ENCODE measurements at places on chromosomes 1 and 21. TPM values are rescaled to one million over a fixed set of nuclear protein-coding genes. Genes with fewer than 3 reads are reported as not detected.
A peak's percentile ranks its signal among the peaks of the same experiment; 100 is the strongest.

The LCA5L gene
- 0.38 TPM for polyA plus RNA-seq

The BTBD8 gene
- polyA plus RNA-seq: 0.36 TPM

The NFASC gene
- not detected for polyA plus RNA-seq

The CR1L gene
- not detected for polyA plus RNA-seq

The SLC9C2 gene
- polyA plus RNA-seq: not detected

The OR2T11 gene
- polyA plus RNA-seq: not detected

The PCSK9 gene
- 0.32 TPM for polyA plus RNA-seq

The TMEM222 gene
- 103 TPM for polyA plus RNA-seq

The PHGDH gene
- polyA plus RNA-seq: 33.2 TPM

The FAM78B gene
- polyA plus RNA-seq: 0.10 TPM

The DNAH14 gene
- 1.3 TPM for polyA plus RNA-seq

The HES3 gene
- polyA plus RNA-seq: not detected

The CYYR1 gene
- polyA plus RNA-seq: 13.2 TPM

DNA sequence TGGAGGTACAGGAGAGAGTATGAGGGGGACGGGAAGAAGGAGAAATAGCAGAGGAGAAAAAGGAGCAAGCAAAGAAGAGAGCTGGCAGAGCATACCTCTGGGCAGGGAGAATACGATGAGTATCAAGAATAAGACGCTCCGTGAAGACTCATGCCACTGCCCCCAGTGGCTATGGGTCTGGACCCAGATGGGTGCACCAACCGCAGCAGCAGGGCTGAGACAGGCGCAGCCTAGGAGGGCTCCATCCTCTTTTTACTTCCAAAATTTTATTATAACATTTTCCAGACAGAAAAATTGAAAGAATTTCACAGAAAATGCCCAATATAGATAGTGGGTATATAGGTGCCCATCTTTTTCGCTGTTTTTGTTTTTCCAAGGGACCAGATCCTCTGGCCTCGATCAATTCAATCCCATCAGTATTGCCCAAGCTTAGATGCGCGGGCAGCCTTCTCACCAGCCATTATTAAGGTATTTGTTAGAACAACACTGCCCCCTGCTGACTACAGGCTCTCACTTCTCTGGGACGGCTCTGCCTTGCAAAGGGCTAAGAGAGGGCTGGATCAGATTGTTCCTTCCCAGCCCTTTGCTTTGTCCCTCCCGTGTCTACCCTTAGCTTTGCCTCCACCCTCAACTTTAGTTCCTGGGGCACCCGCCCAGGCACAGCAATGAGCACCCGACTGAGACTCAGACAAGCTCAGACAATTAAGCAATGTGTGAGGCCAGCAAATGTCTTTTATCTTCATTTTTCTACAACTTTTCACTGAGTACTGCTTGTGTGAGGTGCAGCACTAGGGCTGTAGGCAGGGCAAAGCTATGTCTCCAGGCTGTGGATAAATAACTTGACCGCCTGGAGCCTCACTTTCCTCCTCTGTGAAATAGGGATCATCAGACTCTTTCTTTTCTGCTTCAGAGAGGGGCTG, 17.5 kb upstream of the CAMK1G start:
- DNase-seq: peak; percentile 62

- DNase-seq: no peak
Measured at GRCh38 chr1:26863685-26864077, 732 bp downstream of the SFN start.

GRCh38 chr1:63403386-63403785, 36.0 kb downstream of the ALG6 start:
- no peak for DNase-seq

- DNase-seq: no peak
Measured at GRCh38 chr1:101816262-101816661, 180.5 kb downstream of the OLFM3 start.

- no peak for DNase-seq
Measured at GRCh38 chr1:155175281-155175926, 1.8 kb downstream of the TRIM46 start.

DNA sequence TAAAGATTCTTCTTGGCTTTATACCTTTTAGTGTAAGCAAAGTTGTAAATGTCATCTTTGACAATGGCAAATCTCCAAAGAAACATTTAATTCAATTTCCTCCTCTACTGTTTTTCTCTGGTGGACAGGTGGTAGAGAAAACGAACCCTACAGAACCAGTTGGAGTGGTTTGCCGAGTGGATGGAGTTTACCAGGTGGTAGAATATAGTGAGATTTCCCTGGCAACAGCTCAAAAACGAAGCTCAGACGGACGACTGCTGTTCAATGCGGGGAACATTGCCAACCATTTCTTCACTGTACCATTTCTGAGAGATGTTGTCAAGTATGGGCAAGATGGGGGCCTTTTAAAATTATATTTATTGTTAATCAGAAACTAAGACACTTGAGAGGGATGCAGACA, 25.8 kb downstream of the UAP1 start:
- DNase-seq: no peak

DNA sequence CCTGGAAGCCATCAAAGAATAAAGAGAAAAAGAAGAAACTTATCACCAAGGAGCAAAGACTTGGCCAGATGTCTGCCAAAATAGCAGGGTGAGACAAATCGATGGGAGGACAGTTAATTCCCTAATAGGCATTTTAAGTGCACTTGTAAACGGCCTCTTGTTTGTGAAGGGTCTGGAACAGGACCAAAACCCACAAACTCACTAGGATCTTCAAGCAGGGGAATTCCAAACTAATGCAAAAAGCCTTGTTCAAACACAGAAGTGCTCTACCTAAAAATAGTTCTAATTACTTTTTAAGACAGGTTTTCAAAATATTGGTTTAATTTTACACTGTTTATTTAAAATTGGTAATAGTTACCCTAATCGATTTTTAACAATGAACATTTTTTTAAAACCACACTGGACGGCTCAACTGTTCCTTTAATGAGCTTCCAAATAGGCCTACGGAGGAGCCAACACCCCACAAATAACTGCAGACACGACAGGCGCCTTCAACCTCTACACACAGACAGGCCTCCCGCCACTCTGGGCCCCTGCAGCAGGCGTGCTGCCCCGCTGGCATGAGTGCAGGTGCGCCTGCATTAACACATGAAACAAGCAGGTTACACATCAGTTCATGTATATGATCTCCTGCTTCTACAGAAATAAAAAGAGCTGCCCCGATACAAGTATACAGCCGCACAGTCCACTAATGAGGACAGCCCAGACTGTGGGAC, 15.8 kb downstream of the UBE2G2 start:
- DNase-seq: no peak

DNA sequence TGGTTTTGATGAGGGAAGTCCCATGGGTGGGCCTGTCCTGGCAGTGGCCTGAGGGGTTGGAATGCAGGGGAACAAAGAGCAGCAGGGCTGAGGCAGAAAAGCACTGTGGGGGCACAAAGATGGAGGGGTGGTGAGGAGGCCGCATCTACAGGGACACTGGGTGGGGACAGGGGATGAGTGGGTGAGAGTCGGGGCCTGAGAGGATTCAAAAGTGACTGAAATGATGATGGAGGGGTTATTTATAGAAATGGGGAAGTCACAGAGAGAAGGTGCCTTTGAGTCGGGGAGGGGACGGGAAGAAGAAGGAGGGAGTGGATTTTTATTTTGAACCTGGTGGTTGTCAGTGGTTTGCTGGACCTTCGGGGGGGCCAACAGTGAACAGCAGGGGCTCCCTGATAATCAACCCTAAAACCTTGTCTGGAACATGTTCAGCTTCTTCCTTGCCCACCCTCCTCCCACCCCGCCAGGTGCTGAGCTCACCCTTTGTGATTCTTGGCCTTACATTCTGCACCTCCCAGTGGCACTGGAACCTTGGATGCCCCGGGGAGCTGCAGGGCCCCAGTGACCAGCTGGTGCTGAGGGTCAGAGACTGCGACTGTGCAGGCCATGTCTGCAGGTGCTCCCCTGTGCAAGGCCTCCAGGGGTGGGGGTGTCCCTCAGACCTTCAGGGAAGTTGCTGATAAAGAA, 42.9 kb downstream of the IER5 start:
- DNase-seq: no peak

DNA sequence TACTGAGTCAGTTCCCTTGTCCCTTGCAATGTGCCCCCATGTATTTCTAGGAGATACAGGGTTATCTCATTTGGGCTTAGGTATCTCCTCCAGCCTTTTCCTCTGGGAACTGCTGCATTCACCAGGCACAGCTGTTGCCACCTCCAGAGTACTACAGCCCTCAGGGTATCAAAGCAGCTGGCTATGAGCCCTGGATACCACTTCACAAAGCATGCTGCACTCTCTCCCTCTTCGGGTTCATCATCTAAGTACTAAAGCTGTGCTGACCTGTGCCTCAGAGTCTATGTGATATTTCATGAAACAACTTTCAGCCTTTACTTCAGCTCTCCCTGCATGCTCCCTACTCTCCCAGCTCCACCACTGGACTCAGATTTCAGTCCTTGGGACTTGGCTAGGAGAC, 62.3 kb downstream of the CCDC185 start:
- no peak for DNase-seq

DNA sequence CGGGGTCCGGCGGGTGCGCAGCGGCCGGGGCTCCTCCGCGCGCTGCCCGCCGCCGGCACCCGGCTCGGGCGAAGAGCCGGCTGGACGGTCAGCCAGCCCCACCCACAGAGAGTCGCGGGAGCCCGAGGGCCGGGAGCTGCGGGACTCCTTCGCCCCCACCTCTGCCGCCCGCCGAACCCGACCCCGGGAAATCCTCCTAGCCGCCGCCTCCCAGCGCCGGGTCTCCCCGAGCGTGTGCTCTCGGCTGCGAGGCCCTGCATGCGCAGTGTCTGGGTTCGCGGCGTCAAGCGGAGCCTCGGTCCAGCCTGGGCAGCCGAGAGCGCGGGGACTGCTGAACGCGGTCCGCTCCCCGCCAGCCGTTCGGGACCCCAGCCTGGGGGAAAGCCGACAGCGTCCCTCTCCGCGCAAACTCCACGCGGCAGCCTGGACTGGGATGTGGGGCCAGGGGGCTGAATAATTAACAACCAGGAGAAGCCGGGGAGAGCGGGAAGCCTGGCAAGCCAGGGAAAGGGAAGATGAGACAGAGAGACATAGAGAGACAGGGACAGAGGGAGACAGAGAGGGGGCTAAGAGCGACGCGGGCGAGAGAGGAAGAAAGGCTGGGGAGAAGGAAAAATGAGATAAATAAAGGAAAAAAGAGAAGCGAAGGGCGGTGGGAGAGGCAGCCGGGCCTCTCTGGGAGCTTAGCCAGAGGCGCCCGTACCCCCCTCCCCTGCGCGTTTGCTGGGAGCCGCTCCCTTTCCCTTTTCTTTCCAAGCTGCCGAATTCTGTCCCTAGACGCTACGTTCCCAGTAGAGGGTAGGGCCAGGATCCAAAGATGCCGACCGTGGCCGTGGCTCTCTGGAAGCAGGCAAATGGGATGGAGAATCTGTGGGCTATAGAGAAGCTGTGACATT, 64.2 kb downstream of the MEF2D start:
- DNase-seq: no peak

- DNase-seq: no peak
Measured at GRCh38 chr1:111202707-111203623, 2.5 kb upstream of the DENND2D start.

DNA sequence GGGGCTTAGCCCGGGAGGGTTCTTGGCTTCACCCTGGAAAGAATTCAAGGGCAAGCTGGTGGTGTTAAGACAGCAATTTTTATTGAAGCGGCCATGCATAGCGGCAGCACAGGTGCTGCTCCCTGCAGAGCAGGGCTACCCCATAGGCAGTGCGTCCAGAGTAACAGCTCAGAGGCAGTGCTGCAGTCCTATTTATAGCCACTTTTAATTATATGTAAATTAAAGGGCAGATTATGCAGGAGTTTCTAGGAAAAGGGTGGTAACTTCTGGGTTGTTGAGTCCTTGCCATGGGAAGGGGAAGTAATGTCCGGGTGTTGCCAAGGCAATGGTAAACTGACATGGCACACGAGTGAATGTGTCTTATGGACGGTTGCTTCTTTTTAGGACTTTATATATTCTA, 57.0 kb downstream of the VPS26C start:
- DNase-seq: no peak

DNA sequence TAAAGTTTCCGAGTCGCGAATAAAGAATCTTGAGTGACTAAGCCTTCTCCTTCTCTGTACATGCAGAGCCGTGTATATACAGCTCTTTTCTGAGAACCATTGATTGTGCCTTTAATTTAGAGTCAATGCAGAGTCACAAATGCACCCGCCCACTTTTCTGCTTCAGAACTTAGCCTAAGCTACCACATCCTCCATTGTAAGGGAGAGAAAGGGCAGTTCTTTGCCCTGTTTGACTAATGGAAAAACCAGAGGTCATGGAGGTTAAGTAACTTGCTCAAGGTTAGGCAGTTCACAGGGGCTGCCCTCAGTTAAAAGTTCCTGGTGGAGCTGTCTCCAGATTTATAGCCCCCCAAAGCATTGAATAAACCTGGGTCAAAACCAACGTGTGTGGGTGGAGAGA, 139.6 kb downstream of the TOMM20 start:
- no peak for DNase-seq

- DNase-seq: no peak
Measured at GRCh38 chr1:37433171-37433570, 41.2 kb upstream of the ZC3H12A start.

DNA sequence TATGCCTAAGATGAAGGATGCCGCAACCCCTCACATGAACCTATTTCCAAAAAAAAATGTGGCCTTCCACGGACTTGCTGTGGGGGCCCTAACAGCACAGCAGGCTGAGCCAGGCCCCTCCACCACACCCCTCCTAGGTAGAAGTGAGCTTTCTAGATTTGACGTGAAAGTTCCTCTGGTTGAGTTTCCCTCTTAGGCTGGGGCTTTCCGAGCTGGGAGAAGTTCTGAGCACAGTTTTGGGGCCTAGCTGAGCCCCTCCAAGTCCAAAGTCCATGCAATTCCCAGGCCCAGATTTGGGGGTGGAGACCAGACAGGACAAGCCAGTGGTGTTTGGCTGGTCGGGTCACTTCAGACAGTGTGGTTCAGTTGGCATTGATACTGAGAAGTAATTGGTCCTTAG, 13.8 kb upstream of the PHLDA3 start:
- no peak for DNase-seq

GRCh38 chr1:187203257-187203656, 374.5 kb downstream of the PLA2G4A start:
- peak; percentile 2 for DNase-seq

DNA sequence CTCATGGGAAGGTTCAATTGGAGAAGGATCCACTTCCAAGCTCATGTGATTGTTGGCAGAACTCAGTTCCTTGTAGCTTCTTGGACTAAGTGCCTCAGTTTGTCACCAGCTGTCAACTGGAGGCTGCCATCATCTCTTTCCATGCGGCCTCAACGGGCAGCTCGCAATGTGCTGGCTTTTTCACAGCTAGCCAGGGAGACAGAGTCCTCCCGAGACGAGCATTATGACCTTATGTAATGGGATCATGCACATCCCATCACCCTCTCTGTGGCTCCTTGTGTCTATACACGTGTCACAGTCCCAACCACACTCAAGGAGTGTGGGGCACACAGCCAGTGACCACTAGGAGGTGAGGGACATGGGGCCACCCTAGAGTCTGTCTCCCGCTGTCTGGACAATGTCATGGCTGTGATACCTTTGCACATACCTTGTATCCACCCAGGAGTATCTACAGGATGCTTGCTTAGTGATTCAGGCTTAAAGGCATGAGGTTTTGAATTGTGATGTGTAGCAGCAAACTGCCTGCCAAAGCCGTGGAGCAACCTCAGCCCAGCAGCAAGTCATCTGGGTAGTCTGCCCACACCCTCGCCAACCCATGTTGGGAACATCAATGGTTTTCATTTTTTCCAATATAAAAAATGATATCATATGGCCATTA, 3.9 kb upstream of the KRTAP10-6 start:
- DNase-seq: no peak

- DNase-seq: no peak
Measured at GRCh38 chr21:44919111-44919912, 1.4 kb downstream of the ITGB2 start.

GRCh38 chr1:155091071-155092051, 12.7 kb downstream of the EFNA3 start:
- peak; percentile 77 for DNase-seq
